ENCODE measurements at places on chromosomes 3 and 15.

DNA sequence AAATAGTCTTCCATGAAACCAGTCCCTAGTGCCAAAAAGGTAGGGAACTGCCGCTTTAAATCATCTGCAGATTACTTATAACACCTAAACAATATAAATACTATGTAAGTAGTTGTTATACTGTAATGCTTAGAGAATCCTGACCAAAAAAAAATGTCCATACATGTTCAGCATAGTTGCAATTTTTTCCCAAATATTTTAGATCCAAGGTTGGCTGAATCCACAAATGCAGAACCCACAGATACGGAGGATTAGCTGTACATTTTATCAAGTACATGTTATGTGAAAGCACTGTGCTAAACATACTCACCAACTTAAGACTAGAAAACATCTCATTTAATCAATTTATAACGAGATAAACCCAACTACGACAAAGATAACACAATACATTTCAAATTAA lies 9.3 kb downstream of the MSL2 start:
- DNase-seq: no peak

DNA sequence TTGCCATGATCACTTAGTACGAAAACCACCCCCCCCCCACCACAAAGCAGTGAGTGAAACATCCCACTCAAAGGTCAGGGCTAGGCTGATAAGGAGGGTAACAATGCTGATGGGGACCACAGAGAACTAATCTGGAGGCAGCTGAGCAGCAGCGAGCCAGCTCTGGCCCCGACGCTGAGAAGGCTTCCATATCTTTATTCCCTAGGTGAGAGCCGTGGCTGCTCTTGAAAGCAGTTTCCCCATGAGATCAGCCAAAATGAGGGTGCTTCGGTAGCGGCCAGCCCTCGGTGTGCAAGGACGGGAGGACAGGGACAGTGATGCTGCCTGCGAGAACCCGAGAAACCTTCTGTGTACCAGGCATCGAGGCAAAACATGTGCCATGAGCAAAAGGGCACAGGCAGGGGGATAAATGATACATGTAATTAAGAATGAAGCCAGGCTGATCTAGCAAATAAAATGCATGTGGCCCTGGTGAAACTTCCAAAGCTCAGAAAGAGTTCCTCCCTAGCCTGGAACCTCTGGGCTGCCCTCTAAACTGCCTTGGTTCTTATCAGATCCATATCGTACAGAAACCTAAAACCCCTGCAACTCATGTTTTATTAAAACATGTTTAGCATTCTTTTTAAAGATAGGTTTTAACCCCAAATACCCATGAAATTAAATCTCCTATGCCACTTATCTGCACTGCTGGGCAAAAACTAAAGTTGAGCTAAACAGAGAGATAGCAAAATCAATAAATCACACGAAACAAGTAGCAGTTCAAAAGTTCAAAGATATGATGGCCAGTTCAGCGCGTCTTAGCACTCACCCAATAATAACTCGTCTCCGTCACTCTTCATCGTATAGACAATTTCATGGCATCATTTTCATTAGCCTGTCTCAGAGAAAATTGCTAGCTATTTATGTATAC lies 337.3 kb downstream of the FOXP1 start:
- no peak for DNase-seq

DNA sequence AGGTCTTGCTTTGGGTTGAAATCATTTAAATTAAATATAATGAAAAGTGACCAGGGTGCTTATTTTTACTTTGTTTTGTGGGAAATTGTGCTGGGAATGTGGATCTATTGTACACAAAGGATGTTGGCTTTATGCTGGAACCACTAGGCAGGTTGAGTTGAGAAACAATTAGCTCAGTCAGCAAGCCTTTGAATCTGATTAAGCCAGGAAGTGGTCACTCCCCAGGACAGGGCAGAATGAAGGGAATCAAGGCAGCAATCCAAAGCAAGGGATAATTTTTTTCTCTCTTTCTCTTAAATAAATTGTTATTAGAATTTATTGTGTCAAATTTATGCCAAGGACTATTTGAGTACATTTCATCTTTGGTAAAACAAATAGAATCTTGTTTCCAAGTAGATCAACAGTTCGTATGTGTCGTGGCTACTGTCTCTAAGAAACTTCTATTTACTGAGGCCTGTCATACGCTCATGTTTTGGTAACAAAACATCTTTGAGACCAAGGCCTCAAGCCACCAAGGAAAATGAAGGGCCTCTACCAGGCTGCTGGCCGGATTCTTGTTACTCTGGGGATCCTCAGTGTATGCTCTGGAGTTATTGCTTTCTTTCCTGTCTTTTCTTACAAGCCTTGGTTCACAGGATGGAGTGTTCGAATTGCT lies at the start of gene TMEM212:
Gene TMEM212, plus strand, starts transcription at position 486 of the 655 bp plus-strand sequence. Its CDS starts 35 bp downstream, at position 521.
- DNase-seq: no peak

GRCh38 chr15:63880744-63881143 lies 47.0 kb upstream of the HERC1 start:
- DNase-seq: no peak

GRCh38 chr3:25144430-25144829 lies 283.6 kb upstream of the RARB start:
- no peak for DNase-seq

DNA sequence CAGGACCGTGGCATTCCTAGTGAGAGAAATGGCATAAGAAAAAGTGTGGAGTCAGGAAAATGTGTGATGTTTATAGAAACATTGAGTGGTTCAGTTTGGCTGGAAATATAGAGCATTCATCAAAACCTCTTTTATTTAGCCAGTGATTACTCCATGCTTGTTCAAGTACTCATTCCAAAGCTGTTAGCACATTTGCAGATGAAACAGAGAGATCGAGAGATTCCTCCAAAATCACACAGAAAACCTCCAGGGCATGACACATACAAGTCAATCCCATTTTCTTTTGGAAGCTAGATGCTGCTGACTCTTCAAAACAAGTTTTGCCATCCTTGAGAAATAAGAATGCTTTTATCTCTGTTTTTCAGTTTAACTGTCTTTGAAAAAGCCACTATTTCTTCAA lies 11.5 kb upstream of the MB21D2 start:
- DNase-seq: no peak

DNA sequence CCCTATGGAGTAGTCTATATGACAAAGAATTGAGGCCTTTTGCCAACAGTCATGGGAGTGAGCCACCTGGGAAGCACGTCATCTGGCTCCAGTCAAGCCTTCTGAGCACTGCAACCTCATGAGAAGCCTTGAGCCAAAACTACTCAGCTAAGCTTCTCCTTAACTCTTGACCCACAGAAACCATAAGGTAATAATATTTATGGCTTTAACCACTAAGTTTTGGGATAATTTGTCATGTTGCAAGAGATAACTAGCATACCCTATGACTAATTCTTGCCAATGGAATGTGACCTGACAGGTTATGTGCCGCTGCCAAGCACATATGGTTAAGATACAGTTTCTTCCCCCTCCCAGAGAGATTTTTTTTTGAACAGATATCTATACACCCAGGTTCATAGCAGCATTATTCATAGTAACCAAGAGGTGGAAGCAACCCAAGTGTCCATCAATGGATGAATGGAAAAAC lies 11.8 kb upstream of the SLC6A11 start:
- no peak for DNase-seq

- no peak for DNase-seq
Observed at GRCh38 chr15:79989682-79990081, 18.7 kb upstream of the BCL2A1 start.

DNA sequence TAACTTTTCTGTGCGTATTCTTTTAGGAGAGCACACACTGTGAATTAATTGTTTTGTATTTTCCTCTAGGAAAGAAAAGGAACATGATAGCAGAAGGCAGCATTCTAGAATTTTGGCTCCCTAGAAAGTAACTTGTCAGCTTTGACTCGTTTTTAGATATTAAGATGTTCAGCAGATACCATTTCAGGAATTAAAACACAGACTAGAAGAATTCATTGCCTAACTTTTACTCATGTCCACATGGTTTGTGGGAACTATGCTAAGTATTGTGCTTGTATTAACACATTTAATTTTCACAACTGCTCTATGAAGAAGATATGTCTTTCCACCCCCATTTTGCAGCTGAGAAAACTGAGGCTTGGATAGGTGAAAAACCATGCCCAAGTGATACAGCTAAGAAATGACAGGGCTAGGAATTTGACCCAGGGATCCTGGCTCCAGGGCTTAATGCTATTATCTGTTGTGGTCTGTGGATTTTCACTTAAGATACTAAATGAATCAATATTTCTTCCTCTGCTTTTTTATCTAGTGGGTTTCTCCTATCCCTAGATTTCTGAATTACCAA lies 128.8 kb downstream of the MITF start:
- no peak for DNase-seq

DNA sequence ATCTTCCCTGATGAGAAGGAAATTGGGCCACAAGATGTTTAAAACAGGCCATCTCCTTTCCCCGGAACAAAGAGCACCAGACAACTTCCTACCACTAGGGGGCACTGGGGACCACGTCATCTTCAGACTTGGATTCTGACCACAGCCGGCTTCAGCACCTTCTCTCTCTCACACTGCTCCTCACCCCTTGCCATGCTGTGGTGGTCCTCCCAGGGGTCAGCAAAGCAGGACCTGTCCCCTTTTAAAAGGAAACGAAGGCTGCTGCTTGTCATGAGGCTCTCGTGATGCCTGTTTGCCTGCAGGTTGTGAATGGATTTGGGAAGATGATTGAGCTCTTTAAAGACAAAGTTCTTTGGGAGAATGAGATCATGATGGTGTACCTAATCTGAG lies 16.2 kb downstream of the RFT1 start:
- peak; percentile 88 for DNase-seq

DNA sequence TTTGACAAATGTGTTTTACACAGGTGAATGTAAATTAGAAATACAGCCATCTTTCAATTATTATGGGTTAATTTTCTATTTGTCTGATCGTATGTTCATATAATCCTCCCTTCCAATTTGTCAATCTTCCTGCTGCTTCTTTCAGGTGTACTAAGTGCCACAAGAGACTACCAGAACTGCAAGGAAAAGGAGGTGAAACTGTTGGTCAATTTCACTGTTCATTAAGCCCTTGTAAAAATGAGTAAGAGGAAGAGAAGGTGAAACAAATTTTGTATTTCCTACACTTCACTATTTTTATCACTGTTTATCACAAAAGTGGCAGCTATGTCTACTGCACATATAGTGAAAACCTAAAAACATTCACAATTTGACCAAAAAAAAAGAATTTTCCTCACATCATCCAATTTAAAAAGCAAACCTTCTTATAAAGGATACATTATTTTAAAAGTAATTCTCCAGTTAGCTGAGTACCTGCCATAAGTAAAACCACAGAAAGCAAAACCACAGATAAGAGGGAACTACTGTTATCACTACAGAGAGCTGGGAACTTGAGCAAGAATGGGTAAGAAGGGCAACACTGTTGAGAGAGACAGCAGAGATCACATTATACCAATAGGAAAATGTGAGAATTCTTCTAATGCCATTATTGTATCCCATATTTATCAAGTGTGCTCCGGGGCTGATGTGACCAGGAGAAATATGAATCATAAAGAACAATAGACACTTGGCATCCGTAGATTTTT lies 163.0 kb downstream of the TBC1D5 start:
- DNase-seq: no peak

DNA sequence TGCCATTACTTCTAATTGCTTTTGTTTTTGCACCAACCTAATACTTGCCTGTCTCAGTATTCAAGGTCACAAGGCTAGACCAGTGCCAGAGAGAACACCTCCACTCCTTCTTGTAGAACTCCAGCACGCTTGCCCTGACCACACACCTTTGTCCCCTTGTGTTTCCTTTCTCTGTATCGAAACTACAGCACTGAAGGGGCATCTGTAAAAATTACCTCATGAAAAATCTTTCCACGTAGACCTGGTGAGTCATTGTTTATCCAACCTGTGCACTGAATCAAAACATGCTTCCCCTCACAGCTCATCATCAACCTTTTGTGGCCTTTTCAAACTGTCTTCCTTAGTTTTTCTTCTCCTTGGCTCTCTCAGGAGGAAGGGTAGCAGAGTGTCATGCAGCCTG lies 259.5 kb downstream of the THRB start:
- DNase-seq: no peak

DNA sequence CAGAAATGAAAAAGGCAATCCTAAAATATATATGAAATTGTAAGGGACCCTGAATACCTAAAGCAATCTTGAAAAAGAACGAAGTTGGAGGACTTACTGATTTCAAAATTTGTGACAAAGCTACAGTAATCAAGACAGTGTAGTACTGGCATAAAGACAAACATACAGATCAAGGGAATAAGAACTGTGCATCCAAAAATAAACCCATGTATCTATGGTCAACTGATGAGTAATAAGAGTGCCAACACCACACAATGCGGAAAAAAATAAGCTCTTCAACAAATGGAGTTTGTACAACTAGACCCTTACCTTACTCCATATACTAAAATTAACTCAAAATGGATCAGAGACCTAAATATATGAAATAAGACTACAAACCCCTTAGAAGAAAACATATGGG lies 29.6 kb downstream of the GSK3B start:
- no peak for DNase-seq

DNA sequence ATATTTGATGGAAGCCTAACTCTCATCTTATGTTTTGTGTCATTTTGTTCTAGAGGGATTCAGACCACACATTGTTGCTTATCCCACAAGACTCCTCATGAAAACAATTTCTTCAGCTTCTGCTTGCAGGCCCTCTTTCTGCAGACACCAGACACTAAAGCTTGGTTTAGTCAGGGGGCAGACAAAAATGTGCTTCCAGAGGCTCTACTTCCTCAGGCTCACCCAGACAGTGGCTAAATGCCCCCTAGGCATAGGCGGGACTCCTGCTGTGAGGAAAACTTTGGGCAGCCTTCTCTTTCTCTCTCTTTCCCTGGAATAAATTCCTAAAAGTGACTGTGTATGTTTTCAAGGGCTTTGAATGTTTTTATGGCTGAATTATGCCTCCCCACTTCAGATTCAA lies 435.4 kb upstream of the ATP11B start:
- no peak for DNase-seq

Measured in heart right ventricle (tissue), 16 donors.